ENCODE measurements at places on chromosomes 3 and 15.

DNA sequence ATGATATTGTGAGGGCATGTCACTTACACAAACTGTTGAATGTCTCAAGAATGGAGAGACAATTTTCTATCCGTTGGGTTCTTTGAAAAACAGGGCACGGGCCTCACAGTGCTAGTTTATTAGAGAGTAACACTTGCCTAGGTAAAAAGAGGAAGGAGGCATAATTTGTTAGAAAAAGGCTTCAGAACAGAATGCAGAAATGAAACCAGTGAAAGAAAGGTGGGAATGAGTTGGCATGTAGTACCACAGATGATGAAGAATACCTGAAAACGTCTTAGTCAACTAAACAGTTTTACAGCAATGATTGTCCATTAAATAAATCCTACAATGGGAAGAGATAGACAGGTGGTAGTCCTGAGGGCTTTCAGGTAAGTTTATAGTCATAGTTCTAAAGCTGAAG lies 1399.7 kb upstream of the CADM2 start:
- DNase-seq = peak; percentile 5

- no peak for DNase-seq
Measured at GRCh38 chr3:42751609-42752008, 21.4 kb downstream of the CCDC13 start.

- DNase-seq = no peak
Measured at GRCh38 chr3:128991355-128991895, 2.5 kb downstream of the CFAP92 start.

GRCh38 chr3:4987538-4988296 lies 8.5 kb downstream of the BHLHE40 start:
- no peak for DNase-seq

- DNase-seq = no peak
Measured at GRCh38 chr3:170417090-170417489, 1.6 kb upstream of the CLDN11 start.

DNA sequence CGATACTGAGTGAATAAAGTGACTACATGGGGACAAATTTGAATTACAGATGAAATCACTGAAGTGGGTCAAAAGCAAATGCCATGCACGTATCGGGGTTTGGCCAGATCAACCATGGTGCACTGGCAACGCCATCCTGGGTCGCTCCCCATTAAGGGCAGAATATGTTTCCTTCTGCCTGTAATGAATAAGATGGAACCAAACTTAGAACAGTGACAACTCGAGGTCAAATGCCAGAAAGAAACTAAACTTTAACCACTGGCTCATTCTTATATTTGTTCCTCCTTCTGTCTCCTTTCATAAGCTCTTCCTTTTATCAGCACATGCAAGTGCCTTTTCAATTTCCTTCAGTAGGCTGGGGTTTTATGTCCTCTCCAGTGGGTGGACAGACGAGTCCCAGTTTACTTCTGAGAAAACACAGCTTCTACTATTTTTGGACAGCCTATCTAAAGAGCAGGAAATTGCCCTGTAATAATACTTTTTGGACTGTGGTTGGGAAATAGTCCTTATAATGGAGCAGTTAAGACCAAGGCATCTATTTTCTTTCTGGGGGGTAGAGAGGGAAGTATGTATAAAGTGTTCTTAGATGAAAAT lies 61.4 kb downstream of the WHAMM start:
- no peak for DNase-seq

GRCh38 chr3:81620849-81621248 lies 140.6 kb downstream of the GBE1 start:
- DNase-seq = no peak

- DNase-seq = no peak
Measured at GRCh38 chr15:29988701-29989100, 94.1 kb upstream of the GOLGA8J start.

DNA sequence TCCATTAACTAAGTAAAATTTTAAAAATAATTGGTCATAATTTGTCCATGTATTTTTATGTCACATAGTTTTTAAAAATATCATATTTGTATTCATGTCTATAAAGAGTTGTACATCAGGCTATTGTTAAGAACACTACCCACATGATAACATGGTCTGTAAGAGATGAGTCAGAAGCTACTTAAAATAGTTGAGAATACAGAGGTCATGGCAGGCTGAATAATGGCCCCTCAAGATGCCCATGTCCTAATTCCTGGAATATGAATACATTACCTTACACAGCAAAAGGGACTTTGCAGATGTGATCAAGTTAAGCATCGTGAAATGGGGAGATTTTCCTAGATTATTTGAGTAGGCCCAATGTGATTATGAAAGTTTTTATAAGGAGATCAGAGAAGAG lies 782.9 kb upstream of the GOLIM4 start:
- DNase-seq = no peak

DNA sequence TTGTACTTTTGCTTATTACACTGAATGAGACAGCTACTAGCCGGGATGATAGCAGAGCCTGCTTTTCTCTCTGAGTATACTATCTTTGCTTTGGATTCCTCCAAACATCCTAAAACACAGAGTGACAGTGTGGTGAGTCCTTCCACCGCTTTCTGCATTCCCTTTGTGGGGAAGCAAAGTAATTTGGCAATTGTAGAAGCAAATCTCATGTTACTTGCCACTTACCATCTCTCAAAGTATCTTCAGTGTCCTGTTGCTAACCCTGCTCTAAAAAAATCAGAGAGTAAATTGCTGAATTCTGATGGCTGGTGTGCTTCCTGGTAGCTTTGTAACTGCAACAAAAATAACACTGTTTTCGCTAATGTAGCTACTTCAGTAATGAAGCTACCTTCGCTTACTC lies 92.4 kb upstream of the LRRFIP2 start:
- DNase-seq = no peak

GRCh38 chr3:151082880-151083838 lies 2.3 kb upstream of the MED12L start:
- no peak for DNase-seq

- DNase-seq = no peak
Measured at GRCh38 chr3:101061312-101061711, 68.1 kb upstream of the ABI3BP start.

DNA sequence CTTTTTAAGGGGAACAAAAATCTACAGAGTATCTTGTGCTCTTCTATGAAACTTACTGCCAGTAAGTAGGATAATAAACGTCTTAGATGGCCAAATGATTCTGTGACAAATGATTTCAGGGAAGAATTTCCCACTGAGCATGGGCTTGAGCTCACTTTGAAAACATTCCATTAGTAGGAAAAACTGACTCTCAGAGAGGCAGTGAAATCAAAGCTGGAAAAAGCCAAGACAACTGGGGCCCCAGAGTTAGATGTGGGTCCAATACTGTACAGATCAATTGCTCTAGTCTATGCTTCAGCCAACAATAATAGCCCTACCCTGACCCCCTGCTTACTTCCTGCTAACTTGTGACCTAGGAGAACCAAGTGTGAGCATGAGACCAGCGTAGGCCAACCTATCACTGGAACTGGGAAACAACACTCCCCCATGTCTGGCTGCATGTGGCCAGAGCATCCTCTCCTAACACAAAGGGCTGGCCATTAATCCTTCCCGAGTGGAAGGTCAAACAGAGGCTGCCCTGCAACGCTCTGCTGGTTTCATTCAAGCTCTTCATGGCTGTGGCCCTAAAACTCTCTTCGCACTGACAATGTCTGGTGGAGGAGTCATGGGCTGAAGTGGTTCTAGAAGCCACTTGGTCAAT lies 68.8 kb downstream of the FOXB1 start:
- DNase-seq = no peak

- no peak for DNase-seq
Measured at GRCh38 chr15:47292638-47293190, 424.6 kb upstream of the SEMA6D start.

- no peak for DNase-seq
Measured at GRCh38 chr3:177451301-177451750, 254.0 kb upstream of the TBL1XR1 start.

DNA sequence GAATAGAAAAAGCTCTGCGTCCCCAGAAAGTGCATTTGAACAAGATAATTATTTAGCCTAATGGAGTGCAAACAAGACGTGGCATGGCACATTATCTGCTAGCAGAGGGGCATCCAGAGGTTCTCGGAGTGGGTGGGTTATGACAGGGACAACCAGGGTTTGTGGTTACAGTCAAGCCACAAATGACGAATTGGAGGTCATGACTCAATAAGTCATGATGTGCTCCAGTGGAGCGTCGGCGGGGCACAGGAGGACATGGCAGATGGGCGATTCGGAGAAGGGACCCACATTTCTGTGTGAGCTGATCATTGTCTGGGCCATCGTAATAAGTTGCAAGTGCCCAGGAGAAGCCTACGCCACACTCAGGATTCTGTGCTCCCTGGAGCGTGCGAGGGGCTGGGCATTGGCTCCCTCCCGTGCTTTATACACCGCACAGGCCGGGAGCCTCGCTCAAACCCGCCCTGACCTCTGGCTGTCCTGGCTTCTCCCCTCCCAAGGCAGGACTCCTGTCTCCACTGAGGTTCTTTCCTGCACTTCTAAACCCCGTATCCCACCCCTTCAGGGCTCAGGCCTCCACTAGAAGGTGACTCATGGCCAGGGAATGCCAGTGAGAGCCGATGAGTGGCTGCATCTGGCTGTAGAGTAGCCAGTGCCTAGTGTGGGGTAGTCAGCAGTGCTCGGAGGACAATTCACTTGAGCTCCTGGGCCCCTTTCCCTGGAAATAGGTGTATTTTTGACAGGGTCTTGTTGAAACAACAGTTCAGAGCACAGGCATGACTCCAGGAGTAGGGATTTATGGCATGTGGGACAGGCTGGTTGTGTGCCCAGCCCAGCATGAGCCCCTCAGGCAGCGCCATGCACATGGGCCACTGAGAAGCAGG lies 67.4 kb downstream of the GRIP2 start:
- no peak for DNase-seq

- no peak for DNase-seq
Measured at GRCh38 chr15:63970621-63971426, 75.5 kb downstream of the DAPK2 start.

DNA sequence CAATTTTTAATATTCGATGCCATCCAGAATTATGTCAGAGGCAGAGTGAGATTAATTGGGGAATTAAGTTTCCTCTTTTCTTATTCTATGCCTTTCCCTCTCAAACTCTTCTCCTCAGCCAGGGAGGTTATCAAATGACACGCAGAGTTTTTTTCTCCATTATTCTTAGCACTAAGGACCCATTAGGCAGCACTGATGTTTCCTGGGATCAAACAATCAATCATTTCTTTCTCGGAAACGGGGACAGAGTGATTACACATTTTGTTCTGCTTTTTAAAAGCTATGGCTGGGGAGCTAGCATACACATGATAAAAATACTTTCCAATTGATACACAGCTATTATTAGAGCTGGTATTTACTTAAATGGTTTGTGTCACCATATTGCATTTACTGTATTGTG lies 35.3 kb upstream of the PSMD6 start:
- DNase-seq = no peak

DNA sequence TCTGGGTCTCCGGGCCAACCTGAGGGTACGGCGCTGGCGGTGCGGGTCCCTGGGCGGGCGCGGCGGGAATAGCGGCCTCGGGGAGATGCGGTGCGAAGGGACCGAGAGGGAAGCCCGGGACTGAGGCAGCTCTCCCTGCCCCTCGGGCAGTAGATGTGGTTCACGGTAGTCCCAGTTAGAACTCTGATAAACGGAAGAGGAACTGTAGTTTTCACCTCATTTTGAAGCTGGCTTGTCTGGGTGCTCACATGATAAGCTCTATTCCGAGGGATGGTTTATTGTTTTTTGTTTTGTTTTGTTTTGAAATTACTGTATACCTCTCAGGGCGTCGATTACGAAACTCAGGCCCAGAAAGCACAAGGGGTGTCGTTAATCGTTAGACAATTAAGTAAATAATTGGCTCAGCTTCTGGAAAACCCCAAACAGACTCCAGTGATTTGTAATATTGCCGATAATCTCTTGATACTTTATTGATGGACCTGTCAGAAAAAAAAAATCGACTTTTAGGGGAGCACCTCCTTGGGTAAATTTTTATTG lies 413 bp downstream of the NUSAP1 start:
- DNase-seq = no peak
